Endothelial cell (in vitro differentiated cells): ENCODE measurements at places on chromosomes 2 and 18.

DNA sequence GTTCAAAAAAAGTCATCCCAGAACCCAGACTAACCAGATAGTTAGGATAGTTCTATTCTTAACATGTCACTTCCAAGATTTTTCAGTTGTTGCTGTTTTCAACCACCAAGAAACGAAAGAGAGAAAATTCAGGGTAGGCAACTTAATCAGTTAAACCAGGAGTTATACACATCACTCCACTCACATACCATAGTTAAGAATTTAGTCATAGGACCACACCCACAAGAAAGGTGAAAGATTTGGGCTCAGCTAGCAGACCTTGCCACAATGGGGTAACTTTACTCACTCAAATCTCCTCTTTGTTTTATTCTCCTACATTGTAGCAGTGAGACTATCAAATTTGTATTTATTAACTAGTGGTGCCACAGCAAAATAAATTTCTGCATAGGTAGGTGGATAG lies 473.6 kb downstream of the NUP35 start:
- DNase-seq = no peak

DNA sequence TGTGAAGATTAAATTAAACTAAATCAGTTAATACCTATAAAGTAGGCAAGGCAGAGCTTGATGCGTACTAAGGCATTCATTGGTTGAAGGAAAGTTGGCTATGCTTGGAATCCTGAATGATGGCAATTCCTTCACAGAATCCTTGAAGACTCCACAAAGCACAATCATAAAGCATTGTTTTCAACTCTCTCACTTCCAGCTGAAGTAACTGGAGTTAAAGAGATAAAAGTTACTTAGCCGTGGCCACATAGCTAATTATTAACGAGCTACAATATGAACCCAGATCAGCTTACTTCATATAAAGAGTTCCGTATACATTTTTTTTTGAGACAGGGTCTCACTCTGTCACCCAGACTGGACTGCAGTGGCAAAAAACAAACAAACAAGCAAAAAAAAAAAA lies 483.9 kb upstream of the DDX18 start:
- DNase-seq = no peak

GRCh38 chr18:51168026-51168742 lies 29.3 kb downstream of the MEX3C start:
- DNase-seq = no peak

DNA sequence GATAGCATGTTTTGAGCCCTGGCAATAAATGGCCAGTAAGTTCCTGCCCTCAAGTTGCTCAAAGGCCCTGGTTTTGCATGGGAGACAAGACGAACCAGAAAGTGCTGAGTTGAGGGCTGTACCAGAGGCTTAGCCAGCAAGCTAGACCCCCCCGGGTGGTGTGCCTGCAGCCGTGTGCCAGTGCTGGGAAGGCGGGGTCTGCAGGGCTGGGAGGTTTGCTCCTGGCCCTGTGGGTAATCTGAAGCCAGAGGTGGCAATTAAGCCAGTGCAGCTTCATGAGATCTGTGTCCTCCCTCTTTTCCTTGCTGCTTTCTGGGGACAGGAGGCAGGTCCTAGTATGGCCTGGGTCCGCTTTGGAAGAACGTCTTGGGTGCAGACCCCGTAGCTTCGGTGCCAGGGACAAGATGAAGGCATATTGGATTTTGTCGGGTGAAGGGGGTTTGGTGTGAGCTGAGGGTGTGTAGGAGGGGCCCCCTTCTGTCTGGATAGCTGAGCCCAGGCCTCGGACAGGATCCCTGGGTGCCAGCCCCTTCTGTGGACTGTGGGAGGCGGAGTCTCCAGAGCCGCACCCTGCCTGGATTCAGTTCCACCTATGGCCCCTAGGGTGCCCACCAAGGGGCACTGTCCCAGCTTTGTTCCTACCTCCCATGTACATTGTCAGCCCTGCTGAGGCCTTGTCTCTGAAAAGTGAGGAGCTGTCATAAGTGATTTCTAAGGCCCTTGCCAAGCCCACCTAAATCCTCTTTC lies 15.6 kb downstream of the ATOH8 start:
- DNase-seq = peak; percentile 49

DNA sequence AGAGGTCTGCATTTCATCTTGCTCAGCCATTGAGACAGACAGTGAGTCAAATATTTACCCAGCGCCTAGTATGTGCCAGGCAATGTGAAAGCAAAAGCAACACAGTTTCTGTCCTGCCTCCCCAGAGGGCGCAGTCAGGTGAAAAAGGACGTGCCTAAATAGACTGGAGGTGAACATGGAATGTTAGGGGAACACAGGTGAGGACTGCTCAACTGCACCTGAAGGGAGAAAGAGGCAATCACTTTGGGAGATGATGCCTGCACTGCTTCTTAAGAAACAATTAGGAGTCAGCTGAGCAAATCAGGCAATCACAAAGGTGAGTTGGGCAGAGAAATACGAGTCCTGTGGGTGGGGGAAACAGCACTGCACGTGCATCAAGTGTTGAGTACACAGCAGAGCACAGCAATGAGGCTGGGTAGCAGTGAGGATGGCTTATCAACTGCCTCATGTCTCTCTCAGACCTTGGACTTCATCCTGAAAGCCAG lies 218.3 kb upstream of the SMAD7 start:
- no peak for DNase-seq

GRCh38 chr18:31030574-31031278 lies 11.8 kb downstream of the DSC3 start:
- no peak for DNase-seq

DNA sequence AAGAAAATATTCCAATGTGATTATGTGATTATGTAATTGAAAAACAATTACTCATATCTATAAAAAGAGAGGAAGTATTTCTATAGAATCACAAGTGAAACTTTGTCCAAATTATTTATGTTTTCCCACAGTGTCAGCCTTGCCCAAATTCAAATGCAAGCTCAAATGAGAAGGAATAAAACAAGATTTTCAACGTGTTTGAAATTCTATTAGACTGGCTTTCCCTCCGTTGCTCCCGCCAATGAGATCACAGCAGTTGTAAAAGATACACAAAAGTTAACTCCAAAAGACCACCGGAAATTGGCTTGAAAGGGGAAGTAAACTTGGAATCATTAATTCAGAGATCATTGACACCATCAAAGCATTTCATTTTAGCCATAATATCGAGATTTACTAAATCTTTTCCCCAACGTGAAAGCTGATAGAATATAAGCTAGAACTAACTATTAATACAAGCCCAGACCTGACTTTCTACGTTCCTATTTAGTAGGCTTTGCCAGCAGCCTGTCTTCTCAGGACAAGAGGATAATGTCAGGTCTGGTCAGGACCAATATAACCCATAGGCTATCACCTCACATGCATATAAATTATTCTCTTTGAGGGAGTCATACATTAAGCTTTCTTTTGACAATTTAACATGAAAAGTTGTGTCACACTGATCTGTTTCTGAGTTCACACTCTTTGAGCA lies 222.6 kb upstream of the CHAC2 start:
- no peak for DNase-seq

DNA sequence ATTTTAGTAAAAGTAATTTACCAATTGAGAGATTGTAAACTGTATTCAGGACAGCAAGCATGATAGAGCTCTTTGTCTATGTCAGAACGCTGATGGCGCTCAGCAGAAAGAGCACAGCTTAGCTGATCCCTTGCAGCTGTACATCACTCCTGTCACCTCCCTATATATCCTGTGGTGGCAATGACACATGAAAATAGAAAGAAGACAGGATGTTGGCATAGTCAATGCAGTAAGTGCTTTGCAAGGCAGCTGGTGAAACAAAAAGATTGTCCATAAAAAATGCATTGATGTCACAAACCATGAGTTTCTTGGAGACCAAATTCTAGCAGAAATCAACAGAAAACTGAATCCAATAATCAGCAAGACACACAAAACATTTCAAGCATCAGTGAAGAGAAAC lies 221.5 kb downstream of the RIT2 start:
- no peak for DNase-seq

- peak; percentile 63 for DNase-seq
These were observed 178.7 kb downstream of the CLIP4 start for GRCh38 chr2:29293830-29294438.

DNA sequence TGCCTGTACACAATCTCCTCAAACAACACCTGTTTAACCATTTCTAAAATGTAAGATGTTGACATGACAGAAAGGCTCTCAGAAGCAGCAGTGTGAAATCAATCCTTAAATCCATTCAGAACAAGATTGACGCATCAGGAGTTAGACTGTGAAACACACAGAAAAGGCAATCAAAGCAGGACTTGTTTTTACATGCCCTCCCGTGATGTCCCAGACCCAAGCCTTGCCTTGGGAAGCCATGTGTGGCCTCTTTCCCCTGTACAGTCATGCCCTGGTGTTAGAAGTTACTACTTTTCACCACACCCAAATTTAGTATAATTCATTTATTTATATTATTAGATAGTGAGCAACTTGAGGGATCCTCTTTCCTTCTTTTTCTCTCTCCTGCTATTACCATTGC lies 115.7 kb downstream of the NCKAP5 start:
- DNase-seq = no peak

GRCh38 chr2:109454765-109455394 lies 158.9 kb downstream of the SEPTIN10 start:
- no peak for DNase-seq

- DNase-seq = no peak
These were observed 72.7 kb upstream of the CCDC68 start for GRCh38 chr18:55031979-55032378.

- no peak for DNase-seq
These were observed 29.6 kb downstream of the CYBRD1 start for GRCh38 chr2:171551836-171552235.

DNA sequence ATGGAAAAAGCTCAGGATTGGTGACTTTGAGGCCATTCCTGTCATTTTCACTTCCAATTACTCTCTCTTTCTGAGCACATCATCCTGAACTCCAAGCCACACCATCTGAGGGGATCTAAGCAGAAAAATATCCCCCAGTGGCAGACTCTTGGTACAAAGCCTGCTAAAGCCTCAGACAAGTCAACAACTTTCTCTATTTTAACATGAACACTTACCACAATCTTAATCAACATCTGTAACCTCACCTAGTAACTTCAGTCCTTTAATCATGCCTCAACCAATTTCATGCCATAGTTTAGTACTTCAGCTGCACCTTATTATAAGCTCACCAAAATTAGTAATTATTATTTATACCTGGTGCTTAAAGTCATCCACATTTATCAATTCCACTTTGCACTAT lies 128.9 kb downstream of the DTNB start:
- DNase-seq = no peak
